ENCODE measurements at places on chromosomes 3 and 15.

DNA sequence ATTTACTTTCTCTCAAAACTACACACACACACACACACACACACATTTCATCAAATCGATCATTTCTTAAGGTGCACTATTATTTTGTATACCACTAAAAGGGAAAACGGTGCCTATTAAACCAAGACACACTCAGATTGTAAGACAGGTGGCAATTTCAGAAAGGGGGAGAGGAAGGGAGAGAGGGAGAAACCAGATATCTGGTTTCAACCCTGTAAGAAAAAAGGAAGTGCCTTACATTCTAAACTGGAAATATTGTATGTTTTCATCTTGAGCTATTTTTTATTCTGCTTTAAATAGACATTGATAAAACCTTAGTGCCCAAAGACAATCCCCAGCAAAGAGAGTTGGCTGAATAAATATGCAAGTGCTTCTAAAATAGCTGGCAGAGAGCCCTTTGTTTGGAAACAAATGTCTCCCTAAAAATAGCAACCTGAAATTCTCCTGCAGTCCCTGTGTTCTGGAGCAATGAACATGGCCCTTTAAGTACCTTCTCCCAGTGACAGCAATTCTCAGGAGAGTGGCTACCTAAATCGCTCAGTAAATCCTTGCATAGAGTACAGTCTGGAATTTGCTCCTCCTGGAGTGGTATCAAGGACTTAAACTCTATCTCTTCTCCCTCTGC is 85.7 kb downstream of the RARB start:
- DNase-seq = no peak

GRCh38 chr3:4983739-4984510 is 4.7 kb downstream of the BHLHE40 start:
- DNase-seq = peak; percentile 87

DNA sequence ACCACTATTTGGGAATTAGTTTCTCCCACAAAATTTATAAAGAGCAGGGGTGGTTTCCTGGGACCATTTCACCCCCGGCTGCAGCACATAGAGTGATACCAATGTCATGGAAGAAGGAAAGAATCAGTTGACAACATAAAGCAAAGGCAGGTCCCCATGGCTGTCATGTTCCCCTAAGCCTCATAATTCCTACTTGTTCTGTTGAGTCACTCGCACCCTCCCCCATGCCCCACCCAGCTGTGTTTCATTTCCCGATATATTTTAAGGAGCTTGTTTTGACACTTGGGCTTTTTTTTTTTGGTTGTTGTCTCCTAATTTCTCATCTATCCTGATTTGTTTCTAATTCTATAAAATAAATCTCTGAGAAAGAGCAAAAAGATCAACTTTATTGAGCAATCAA is 24.9 kb downstream of the ERC2 start:
- no peak for DNase-seq

- peak; percentile 47 for DNase-seq
Measured at GRCh38 chr15:76149291-76149915, 89.6 kb downstream of the TMEM266 start.

GRCh38 chr3:130537673-130538304 is 20.8 kb downstream of the COL6A6 start:
- DNase-seq = no peak

GRCh38 chr3:42443292-42443691 is 32.9 kb upstream of the LYZL4 start:
- no peak for DNase-seq

GRCh38 chr3:12707449-12707848 is 43.5 kb upstream of the RAF1 start:
- peak; percentile 68 for DNase-seq

- DNase-seq = no peak
Measured at GRCh38 chr3:124404621-124405020, 325.6 kb upstream of the UMPS start.

DNA sequence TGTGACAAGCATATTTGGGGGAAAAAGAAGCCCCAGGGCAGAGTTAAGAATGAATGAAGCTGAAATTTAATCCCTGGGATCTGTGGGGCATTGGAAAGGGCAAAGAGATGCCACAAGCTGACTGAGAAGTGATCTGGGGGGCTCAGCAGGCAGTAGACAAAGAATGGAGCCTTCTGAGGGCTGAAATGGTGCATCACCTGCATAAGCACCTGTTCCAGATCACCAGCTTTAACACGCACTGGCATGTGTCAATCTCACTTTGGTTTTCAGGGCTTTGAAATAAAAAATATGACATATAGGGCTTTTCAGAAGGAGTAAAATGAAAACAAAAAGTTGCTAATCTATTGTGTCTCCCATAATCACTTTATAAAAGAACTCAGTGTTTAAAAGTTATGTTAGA is 210.8 kb upstream of the ARHGEF26 start:
- DNase-seq = no peak

GRCh38 chr3:46889381-46890110 is 12.0 kb downstream of the PTH1R start:
- DNase-seq = no peak
